ENCODE measurements at places on chromosomes 3 and 15. TPM values are rescaled to one million over a fixed set of nuclear protein-coding genes. Genes with fewer than 3 reads are reported as not detected.

Gene CKMT1B
- not detected for total RNA-seq

Gene ATP13A5
- total RNA-seq = not detected

Gene LSMEM2
- total RNA-seq = 1.5 TPM

Gene COLQ
- total RNA-seq = 21.3 TPM

Gene C3orf22
- not detected for total RNA-seq

GRCh38 chr3:141808586-141808985, 45.4 kb downstream of the GRK7 start:
- no peaks in the 10 kb centered on the region for H3K27me3 ChIP-seq
- no peaks in the 10 kb centered on the region for H3K36me3 ChIP-seq
- DNase-seq = no peak
- H3K27ac ChIP-seq = no peak overlapping the region
- H3K4me3 ChIP-seq = no peak overlapping the region

DNA sequence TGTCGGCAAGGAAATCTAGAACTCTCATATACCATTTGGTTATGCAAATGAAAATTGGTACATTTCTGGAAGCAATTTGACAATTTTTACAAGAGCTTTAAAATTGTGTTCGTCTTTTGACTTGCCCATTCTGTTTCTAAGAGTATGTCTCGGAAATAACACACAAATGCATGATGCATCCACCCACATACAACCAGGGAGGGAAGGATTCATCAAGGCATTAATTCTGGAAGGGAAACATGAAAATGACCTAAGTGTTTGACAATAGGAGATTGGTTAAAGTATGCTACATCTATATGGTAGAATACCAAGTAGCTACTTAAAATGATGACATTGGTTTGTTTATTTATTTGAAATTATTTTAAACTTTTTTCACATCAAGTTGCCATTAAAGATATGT, 58.6 kb downstream of the PIAS1 start:
- no peak overlapping the region for H3K4me3 ChIP-seq
- no peaks in the 10 kb centered on the region for H3K36me3 ChIP-seq
- H3K4me1 ChIP-seq = no peaks in the 10 kb centered on the region
- H3K27ac ChIP-seq = no peak overlapping the region

GRCh38 chr3:69735893-69736292, 3.4 kb upstream of the MITF start:
- DNase-seq = no peak
- no peak overlapping the region for H3K27ac ChIP-seq
- no peaks in the 10 kb centered on the region for H3K36me3 ChIP-seq
- no peaks in the 10 kb centered on the region for H3K27me3 ChIP-seq

DNA sequence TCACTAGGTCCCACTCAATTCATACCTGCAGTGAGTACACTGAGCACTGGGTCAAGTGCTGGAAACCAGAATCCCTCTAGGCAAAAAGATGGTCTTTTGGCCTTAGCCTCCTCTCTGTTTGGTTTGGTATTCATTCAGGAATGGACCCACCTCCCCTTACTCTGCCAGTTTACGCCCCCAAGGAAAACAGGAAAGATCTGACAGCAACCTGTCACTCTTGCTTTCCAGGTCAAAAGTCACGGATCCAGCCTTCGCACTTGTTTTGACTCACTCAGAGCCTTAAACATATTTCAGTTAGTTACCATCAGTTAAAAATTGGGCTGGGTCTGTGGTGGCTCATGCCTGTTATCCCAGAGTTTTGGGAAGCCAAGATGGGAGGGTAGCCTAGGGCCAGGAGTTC, 68.1 kb downstream of the SYNM start:
- H3K4me1 ChIP-seq = no peaks in the 10 kb centered on the region
- H3K36me3 ChIP-seq = no peaks in the 10 kb centered on the region
- no peaks in the 10 kb centered on the region for H3K27me3 ChIP-seq

DNA sequence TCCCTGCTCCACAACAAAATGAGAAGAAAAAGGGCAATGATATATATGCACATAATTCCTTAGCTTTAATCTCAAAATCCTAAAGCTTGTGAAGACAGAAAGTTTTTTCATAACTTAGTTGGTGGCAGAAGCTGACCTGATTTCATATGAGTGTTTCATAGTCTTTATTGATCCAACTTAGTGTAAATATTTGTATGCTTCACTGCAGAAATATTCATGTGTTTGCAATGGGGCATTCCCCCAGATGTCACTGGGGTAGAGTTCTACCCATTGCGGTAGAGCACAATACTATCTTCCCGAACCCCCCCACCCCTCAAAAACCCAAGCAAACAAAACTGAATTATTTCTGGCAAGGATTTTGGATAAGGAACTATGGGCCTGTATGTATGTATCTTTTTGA, 221.2 kb downstream of the THRB start:
- no peak for DNase-seq
- H3K27ac ChIP-seq = no peak overlapping the region
- no peaks in the 10 kb centered on the region for H3K4me1 ChIP-seq
- no peaks in the 10 kb centered on the region for H3K27me3 ChIP-seq
- H3K4me3 ChIP-seq = no peak overlapping the region
- no peaks in the 10 kb centered on the region for H3K36me3 ChIP-seq

GRCh38 chr3:42351207-42351606, 59.2 kb downstream of the LYZL4 start:
- DNase-seq = no peak
- no peaks in the 10 kb centered on the region for H3K36me3 ChIP-seq
- H3K27ac ChIP-seq = no peak overlapping the region
- H3K27me3 ChIP-seq = no peaks in the 10 kb centered on the region

GRCh38 chr3:108022256-108023150, 68.3 kb downstream of the CD47 start:
- no peak overlapping the region for H3K27ac ChIP-seq
- no peaks in the 10 kb centered on the region for H3K36me3 ChIP-seq
- H3K27me3 ChIP-seq = no peaks in the 10 kb centered on the region
- H3K4me1 ChIP-seq = no peaks in the 10 kb centered on the region
- no peak overlapping the region for H3K4me3 ChIP-seq
- DNase-seq = no peak

GRCh38 chr3:54755756-54756155, 172.1 kb downstream of the LRTM1 start:
- H3K4me1 ChIP-seq = no peaks in the 10 kb centered on the region
- no peaks in the 10 kb centered on the region for H3K27me3 ChIP-seq
- no peak for DNase-seq
- H3K4me3 ChIP-seq = no peak overlapping the region
- no peak overlapping the region for H3K27ac ChIP-seq

GRCh38 chr3:48915296-48915695, 3.3 kb upstream of the ARIH2 start:
- no peaks in the 10 kb centered on the region for H3K27me3 ChIP-seq
- no peak overlapping the region for H3K27ac ChIP-seq
- no peaks in the 10 kb centered on the region for H3K36me3 ChIP-seq
- peaks cover 3% of the 10 kb centered on the region for H3K4me1 ChIP-seq
- no peak for DNase-seq

DNA sequence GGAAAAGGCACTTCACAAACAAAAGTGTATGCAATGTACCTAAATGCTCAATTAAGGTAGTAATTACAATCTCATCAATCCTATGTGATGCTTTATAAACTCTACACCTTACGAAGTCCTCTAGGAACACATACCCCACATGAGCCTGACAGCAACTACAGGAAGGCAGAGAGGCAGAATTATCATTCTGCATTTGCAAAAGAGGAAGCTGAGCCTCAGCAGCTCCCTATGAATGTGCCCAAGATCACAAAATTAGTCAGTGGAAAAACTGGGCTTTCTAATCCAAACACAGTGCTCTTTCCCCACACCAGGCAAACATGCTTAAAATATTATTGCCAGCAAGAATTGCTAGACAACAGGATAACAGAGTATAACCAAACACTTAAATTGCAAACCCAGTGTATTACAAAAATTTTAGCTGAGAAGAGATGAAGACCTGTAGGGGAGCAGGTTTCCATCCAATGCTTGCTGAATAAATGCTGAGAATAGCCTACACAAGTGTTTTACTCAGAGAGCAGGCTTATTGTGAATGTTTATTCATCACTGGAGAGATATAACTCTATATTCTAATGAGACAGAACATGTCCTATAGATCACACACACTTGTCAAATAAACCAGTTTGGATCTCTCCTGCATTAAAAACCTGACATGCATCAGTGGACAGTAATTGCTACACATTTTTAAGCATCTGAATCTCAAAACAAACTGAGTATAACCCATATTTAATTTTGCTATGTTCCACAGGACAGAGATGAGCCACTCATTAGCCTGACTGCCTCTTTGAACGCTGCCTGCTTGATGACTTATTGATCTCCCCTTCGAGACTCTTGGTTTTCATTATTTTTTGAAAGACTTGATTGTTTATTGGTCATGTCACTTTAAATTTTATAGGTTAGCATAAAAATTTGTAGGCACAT, 62.2 kb downstream of the PLCH1 start:
- H3K4me1 ChIP-seq = no peaks in the 10 kb centered on the region
- no peak for DNase-seq
- H3K27me3 ChIP-seq = no peaks in the 10 kb centered on the region

DNA sequence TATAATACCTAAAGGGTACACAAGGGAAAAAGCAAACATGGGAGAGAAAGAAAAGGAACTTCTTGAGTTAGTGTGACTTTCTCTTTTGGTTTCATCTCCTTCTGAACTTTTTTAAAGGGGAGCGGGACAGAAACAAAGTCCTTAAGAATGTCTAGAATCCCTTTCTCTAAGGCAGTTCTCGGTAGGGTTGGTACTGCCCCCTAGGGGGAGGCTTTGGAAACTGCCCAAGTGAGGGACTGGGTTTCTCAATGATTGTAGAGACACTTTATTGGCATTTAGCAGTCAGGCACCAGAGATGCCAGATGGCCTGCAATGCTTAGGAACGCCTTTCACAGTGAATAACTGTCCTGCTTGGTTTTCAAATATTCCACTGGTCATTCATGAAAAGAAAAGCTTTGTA, 172.7 kb downstream of the WDR72 start:
- H3K4me1 ChIP-seq = no peaks in the 10 kb centered on the region
- no peak for DNase-seq
- H3K4me3 ChIP-seq = no peak overlapping the region
- H3K36me3 ChIP-seq = no peaks in the 10 kb centered on the region
- H3K27ac ChIP-seq = no peak overlapping the region
